ENCODE measurements at places on chromosomes 7 and 10.

- no peak for DNase-seq
These were observed 2.2 kb downstream of the MORN4 start for GRCh38 chr10:97631098-97631497.

DNA sequence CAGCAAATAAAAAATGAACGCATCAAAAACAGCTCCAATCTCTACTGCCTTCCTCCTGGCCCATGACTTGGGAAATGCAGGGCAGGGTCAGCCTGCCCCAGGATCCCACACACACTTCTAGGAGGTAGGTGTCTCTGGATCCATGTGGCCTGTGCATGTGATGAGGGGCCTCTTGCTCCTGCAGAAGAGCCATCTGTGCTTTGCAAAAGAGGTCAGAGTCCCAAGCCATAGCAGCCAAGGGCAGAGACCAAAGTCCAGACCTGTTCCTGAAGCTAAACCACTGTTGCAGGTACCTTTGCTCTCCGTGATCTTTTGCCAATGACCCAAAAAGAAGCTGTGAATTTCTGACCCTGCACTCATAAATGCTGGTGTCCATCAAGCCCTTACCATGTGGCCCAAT lies 57.1 kb downstream of the KCNMA1 start:
- DNase-seq = no peak

GRCh38 chr7:55515569-55516279 lies 56.6 kb downstream of the VOPP1 start:
- DNase-seq = peak; percentile 41

DNA sequence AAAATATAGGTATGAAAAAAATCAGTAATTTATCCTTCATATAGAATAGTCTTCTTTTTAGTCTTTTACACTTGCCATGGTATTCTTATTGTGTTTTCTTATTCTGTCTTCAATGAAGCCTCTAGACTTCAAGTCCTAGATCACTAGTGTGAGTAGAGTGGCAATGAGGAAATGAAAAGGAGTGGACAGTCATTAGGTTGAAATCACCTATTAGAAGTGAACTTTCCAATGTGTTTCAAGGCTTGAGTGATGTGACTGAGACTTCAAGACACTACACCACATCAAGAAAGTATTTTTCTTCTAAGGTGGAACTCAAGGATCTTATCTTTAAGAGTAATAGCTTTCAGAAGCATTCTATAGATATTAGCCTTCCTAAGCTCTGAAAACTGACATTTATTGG lies 357.8 kb upstream of the MBL2 start:
- no peak for DNase-seq

- DNase-seq = no peak
These were observed 63.9 kb downstream of the IKZF1 start for GRCh38 chr7:50368366-50368765.

DNA sequence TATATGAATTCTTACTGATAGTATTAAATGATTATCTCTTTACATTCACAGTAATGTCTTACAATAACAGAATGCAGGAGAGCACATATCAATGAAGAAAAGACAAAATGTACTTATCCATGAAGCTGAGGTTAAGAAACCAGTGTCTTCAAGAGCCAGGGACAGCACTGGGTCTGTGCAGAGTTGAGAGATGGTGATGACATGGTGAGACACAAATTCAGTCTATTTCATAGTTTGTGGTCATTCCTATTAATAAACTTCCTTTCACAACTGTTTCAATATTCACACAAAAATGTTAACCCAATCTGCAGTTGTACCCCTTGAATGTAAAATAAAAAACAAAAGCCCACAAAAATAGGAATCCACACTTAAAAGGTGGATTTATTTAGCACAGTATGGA lies 5.3 kb upstream of the MAGI2 start:
- DNase-seq = no peak

- no peak for DNase-seq
These were observed 47.6 kb downstream of the SLIT1 start for GRCh38 chr10:97138174-97138573.

- no peak for DNase-seq
These were observed 27.1 kb downstream of the OGDH start for GRCh38 chr7:44633254-44634186.

DNA sequence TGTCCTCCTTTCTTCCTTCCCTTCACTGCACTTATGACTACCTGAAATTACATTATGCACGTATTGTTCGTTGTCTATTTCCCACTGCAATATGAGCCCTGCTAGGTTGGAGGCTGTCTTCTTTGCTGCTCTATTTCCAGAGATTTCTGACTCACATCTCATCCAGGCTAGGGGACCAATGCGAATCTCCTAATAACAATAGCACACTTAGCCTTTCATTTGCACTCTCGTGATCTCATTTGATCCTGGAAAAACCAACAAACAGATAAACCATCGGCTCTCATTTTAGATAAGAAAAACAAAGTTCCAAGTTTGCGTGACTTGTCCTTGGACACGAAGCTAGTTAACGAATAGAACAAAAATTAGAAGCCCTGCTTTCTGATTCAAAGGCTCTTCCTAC lies 1.4 kb downstream of the ZNF438 start:
- DNase-seq = no peak

DNA sequence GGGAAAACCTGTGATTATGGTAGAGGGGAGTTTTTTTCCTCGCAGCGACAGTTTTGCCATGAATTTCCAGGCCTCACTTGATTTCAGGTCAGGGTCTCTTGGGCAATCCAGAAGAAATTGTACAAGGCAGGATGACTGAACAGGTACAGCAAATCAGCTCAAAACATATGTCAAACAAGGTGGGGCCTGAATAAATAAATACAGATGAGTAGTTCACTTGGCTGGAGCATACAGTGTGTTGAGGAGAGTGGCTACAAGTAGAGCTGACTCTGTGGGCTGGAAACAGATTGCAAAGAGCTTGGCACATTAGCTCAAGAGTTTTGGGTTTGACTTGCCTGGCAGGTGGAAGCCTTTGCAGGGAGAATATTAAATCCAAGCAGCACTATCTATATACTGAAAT lies 15.0 kb downstream of the GIMAP8 start:
- no peak for DNase-seq

DNA sequence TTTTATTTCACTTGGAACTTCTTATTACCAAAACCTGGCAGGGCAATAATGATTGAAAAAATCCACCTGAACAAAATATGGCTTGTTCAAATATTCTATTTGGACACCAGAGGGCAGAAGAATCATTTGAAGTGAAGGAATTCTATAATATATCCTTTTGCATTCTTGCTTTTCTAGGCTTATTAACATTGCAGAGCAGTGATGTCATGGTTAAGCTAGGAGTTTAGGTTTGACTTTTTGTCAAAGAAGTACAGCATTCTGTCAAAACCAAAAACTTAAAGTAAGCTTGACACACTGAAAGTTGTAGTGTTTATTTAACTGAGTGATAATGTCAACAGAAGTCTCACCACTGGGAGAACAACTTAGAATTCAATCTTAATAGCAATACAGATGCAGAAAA lies 156.0 kb downstream of the SEMA3D start:
- no peak for DNase-seq

DNA sequence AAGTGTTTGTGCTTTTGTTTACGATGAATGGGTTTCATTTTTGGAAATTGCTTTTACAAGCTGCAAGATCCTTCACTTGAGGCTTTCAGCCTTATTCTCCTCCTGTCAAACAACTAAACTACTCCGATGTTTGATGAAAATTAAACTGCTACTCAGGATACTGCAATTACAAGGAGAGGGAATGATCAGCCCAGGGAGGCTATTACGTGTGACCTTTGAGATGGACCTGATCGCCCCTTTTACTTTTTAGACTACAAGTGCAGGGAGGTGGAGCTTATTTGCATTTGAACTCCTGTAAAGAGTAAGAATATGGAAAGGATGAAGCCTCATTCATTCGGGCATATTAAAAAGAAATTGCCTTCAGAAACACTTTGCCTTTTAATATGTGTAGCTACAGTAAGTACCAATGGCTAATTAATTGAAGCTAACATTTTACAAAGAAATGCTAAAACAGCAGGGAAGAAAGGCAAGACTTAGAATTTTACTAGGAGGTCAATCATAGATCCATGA lies 219.1 kb downstream of the PHTF2 start:
- DNase-seq = no peak

GRCh38 chr7:66267249-66267648 lies 62.1 kb downstream of the TPST1 start:
- no peak for DNase-seq

GRCh38 chr7:30252885-30253795 lies 31.3 kb upstream of the ZNRF2 start:
- DNase-seq = no peak

GRCh38 chr7:7992506-7992905 lies 23.9 kb downstream of the GLCCI1 start:
- DNase-seq = no peak

DNA sequence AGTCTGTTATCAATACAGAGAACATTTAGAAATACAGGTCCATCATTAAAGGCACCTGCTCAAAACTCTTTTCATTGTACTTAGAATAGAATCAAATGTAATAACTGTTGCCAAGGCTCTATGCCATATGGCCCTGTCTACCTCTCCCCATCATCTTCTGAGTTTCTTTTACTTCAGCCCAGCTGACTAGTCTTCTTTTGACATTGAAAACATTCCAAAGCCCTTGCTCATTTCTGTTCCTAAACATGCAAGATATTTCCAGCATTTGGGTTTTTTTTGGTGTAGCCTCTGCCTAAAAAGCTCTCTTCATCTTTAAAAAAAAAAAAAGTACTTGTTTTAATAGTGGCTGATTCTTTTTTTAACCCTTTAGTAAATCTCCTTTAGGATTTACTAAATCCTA lies 165.5 kb upstream of the SMIM30 start:
- no peak for DNase-seq

- no peak for DNase-seq
These were observed 505.5 kb downstream of the SDK1 start for GRCh38 chr7:3806516-3806915.

DNA sequence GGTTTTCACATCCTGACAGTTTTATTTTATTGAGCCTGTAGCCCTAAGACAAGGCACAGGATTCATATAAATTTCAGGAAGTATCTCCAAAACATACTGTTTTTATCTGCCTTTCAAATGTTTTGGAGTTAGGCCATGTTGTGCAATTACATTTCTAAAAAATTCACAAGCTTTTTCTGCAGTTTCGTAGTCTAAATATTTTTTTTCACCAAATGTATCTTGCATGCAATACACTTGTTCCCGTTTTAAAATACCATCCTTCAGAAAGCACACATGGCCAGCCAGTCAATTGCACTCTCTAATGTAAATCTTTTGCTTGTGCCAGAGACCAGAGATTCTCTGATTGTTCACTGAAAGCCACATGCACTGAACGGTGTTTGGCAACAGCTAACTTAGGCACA lies 161.5 kb upstream of the PRKCQ start:
- no peak for DNase-seq

Data from T-helper 1 cell (primary cell).